ENCODE measurements at places on chromosomes 16 and 17.

DNA sequence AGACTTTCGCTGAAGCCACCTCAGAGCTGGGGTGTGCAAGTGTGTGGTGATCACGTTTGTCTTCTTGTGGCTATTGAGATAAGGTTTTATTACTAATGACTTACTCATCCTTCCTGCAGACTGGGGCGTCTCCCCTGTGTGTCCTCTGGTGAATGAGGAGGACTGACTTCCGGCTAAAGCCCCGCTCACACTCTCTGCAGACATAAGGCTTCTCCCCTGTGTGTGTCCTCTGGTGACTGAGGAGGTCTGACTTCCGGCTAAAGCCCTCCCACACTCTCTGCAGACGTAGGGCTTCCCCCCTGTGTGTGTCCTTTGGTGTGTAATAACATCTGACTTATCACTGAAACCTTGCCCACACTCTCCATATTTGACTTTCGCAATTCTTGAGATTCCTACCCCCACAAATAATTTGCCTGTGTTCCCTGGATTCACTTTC is 19.4 kb downstream of the PRDM7 start:
- DNase-seq: peak; percentile 89

GRCh38 chr16:8788578-8789172 is 8.8 kb downstream of the TMEM186 start:
- DNase-seq: no peak

GRCh38 chr16:2956579-2956956 is 7.5 kb upstream of the KREMEN2 start:
- no peak for DNase-seq

GRCh38 chr17:8964801-8965393 is 610 bp downstream of the PIK3R5 start:
- no peak for DNase-seq

GRCh38 chr16:22353191-22353919 is 21.1 kb downstream of the CDR2 start:
- peak; percentile 85 for DNase-seq

- peak; percentile 97 for DNase-seq
Measured at GRCh38 chr16:85173981-85174751, 61.9 kb upstream of the CIBAR2 start.

DNA sequence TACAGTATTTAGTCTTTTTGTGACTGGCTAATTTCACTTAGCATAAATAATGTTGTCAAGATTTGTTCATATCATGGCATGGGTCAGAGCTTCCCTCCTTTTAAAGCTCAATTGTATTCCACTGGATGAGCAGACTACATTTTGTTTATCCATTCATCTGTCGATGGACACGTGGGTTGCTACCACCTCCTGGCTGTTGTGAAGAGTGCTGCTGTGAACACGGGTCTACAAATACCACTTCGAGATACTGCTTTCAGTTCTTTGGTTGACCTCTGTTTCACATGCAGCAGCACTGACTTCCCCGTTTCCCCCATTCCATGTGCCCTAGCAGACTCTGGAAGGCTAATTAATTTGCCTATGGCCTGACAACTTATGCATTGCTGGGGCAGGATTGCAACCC is 285.4 kb downstream of the SHISA9 start:
- no peak for DNase-seq

GRCh38 chr17:57432507-57433277 is 176.4 kb downstream of the MSI2 start:
- no peak for DNase-seq

GRCh38 chr16:71565812-71566700 is 10.8 kb downstream of the TAT start:
- DNase-seq: no peak

DNA sequence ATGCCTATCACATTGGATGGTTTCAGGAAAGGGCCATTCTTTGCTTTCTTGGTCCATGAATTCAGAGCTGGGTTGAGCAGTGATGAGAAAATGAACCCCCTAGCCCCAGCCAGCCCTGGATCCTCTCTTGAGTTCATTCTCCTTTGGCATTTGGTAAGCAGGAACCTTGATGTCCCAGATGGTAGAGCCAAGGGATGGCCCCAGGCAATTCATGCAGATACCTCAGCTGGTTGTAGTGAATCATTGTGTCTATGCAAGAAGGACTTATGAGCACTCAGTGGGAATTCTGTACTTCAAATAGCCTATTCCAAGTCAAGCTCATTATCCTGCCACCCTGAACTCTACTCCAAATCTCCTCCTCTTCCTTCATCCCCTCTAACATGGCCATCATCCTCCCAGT is 412.7 kb downstream of the UTP18 start:
- DNase-seq: no peak

DNA sequence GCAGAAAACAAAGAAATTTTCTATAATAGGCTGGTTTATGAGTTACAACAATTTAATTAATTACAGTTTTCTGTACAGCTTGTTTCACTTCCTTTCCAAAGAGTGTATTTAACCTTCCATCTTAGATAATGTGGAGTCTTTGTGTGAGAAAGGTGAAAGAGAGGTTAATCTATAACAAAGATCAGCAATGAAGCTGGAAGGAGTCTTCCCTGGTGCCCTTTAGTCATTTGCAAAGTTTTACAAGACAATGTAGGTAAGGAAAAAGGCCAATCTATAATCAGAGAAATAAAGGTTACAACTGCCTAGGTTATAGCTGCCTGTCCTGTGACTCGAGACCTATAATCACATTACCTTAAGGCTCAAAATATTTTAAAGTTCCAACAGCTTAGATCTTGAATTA is 142.0 kb downstream of the ZNF18 start:
- no peak for DNase-seq

- no peak for DNase-seq
Measured at GRCh38 chr17:59485946-59486345, 79.5 kb upstream of the DHX40 start.

DNA sequence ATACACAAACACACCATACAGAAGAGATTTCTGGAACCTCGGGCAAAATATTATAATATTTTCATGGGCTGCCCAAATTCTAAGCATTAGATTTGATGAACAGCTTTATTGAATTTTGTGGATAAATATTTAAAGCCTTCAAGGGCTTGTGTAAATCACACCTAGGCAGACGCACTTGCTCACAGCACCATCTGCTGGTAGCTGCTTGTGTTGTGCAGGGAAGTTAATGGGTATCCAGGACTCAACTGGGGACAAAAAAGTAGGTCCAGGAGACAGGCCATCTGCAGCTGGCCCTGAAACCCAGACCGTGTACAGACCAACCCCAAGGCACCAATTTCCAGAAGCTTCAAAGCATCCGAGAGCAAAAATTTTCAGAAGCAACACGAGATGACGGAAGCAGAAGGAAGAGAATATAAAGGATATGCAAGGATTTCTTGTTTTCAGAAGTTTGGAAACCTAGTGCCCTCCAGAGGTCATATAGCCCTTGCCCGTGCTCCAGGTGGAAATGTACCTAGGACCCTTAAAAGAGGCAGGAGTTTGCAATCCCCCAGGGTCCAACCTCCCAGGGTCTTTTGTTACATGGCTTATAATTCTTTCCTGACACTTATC is 140.0 kb downstream of the CHD9NB start:
- DNase-seq: peak; percentile 31

- DNase-seq: no peak
Measured at GRCh38 chr17:49069585-49070273, 62.8 kb upstream of the B4GALNT2 start.

DNA sequence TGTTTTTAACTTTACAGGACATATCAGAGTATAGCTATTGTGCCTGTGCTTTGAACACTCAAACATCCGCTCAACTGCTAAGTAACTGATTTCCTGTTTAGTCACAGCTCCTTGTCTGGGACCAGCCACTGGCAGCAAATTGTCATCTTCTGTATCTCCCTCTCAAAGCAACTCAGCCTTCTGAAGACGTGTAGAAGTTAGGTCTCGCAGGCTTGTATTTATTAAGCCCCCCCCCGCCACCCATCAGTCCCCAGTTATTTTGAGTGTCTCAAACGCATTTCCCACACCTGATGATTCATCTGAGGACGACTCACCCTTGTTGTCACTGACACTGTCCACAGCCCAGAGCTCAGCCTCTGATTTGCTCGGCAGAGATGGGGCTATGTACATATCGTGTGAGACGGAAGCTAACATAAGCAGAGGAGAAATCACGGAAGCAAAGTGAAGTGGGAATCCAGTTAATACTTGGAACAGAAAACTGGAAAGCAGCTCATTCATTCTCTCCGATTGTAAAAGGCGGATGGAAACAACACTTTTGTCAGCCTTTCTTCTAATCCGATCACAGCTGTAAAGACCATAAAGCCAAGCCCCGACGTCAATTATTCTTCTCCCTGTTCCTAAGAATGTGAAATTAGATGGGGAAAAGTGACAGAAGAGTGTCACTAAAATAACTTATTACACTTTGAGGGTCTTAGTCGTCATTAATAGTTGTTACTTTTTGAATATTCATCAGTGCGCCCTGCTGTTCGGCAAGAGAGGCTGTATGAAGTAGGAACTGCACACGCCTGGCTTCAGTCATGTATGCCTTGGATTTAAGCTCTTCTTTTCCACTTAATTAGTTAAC is 64.2 kb downstream of the PITPNC1 start:
- peak; percentile 68 for DNase-seq

DNA sequence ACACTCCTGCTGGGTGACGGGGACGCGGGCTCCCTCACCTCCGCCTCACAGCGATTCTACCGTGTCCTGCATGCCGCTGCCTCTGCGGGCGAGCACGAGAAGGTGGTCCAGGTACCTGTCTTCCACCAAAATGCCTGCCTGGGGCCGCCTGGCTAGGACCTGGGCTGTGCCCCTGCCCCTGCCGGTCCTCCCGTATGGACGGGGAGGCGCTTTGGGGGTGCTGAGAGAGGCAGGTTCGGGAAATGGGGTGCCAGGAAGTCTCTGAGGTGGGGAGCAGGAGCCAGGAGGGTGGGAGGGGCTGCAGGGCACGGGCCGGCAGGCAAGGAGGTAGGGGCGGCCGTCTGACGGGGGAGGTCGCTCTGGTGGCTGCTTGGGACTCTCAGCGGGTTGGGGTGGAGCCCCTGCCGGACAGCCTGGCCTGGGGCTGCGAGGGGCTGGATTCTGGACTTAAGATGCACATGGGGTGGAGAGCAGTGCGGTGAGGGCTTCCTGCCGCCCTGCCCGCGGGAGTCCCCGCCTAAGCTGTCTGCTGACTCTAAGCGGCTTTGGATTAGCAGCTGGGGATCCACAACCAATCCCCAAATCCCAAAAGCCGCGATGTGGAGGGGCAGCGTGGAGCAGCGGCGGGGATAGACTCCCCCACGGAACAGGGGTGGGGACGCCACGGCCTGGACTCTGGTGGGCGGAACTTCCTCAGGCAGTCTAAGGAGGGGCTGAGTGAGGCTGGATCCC is 5.8 kb downstream of the CHTF18 start:
- DNase-seq: no peak

DNA sequence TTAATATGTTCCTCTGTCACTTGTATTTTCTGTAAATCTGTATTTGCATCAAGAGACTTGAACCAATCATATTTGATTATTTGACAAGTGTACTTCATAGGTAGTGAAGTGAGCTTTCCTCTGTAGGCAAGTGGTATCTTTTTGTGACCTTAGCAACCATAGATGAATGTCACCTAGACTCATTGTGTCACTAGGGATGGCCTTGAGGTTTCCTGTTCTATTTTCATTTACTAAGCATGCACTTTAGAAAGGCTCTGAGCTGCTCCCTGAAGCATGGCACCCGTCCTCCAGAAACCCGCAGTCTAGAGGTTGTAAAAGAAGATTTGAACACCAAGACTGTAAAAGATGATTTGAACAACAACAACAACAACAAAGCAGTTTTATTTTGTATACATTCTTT is 151.7 kb downstream of the PRKCB start:
- DNase-seq: no peak

DNA sequence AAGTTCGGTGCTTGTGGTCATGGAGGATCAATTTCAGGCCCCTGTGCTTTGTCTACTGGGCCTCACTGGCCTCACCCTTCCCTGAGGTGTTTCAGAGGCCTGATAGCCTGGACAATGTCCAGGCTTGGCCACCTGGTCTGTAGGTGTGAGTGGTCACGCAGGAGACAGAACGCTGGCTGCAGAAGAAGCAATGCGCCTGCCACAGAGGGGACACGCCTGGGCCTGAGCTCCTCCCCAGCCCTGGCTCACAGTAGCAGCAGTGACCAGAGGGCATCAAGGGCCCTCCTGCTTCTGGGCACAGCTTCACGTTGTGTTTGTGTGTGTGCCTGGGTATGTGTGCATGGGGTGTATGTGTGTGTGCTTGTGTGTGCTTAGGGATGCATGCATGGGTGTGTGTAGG is 1.9 kb upstream of the PITPNM3 start:
- DNase-seq: no peak

- peak; percentile 26 for DNase-seq
Measured at GRCh38 chr17:75315541-75316243, 26.5 kb upstream of the SLC25A19 start.

DNA sequence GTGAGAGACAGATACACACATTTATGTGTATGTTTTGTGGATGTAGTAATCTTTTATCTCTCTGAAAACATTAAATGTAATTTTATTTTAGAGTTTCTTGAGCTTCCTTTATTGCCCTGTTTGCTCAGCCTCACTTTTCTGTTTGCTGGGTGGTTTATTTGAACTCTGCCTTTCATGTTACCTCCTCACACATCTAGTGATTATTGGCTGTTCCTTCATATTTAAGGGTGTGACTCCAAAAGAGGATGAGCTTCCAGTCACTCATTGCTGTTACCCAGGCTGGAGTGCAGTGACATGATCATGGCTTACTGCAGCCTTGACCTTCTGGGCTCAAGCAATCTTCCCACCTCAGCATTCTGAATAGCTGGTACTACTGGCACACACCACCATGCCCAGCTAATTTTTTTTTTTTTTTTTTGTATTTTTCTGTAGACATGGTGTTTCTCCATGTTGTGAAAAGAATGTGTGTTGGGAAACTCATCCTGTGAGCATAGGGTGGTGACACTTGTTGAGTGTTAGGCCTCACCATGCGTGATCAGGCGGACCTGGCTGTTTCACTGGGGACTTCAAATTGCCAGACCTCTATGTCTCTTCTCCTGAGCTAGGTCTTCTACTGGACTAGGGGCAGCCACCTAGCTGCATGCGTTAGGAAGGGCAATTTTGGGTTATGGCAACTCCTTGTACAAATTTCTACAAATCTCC is 37.8 kb downstream of the GOSR1 start:
- no peak for DNase-seq

DNA sequence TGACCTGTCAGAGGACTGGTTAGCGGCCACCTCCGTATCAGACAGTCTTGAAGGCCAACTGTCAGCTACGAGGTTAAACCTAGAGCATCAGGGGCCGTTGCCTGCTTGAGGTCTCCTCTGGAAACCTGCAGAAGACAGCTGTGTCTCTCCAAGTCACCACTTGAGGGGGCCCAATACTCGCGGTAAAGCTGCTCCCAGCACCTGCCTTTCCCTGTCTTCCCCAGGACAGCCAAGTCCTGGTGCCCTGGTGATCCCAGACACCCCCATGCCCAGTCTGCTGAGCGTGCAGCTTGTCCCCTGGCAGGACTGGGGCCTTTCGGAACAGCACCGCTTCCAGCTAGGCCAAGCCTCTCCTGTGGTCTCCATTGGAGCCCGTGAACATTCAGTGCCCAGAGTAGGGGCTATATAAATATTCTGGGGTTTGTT is 80.1 kb downstream of the DNAH17 start:
- DNase-seq: peak; percentile 71

DNA sequence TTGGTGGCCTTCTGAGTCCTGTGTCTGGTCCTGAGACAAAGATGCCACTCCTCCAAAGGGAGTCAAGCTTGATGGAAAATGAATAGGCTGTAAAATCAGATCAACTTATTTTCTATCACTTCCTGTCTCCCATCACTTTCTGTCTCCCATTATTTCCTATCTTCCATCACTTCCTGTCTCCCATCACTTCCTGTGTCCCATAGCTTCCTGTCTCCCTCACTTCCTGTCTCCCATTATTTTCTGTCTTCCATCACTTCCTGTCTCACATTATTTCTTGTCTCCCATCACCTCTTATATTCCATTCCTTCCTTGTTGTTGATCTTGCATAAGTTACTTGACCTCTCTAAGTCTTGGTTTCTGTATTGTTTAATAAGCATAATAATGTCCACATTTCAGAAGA is 418.5 kb upstream of the EEF2KMT start:
- no peak for DNase-seq
